ENCODE measurements at places on chromosomes 5 and 9. TPM values are rescaled to one million over a fixed set of nuclear protein-coding genes. Genes with fewer than 3 reads are reported as not detected.

DNA sequence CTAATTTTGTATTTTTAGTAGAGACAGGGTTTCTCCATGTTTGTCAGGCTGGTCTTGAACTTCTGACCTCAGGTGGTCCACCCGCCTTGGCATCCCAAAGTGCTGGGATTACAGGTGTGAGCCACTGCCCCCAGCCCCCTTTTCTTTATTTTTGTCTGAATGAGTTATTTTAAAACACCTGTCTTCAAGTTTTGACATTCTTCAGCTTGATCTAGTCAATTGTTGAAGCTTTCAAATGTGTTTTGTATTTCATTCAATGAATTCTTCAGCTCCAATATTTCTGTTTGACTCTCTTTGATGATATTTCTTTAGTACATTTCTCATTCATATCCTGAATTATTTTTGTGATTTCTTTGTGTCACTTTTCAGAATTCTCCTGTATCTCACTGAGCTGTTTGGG is 486.2 kb downstream of the DMAC1 start:
- no peak for DNase-seq

- no peak for DNase-seq
These were observed 1828.2 kb downstream of the MAT2B start for GRCh38 chr5:165333623-165334022.

PIP5K1B gene
- total RNA-seq = not detected

IFNA13 gene
- total RNA-seq = not detected

TEX48 gene
- total RNA-seq = not detected

- no peak for DNase-seq
These were observed 10.3 kb upstream of the RIOK2 start for GRCh38 chr5:97193355-97193688.

- no peak for DNase-seq
These were observed 135.0 kb upstream of the SMIM23 start for GRCh38 chr5:171650597-171650996.

IRX2 gene
- total RNA-seq = 16.7 TPM

HMCN2 gene
- 1.2 TPM for total RNA-seq

FOXI1 gene
- not detected for total RNA-seq

DNA sequence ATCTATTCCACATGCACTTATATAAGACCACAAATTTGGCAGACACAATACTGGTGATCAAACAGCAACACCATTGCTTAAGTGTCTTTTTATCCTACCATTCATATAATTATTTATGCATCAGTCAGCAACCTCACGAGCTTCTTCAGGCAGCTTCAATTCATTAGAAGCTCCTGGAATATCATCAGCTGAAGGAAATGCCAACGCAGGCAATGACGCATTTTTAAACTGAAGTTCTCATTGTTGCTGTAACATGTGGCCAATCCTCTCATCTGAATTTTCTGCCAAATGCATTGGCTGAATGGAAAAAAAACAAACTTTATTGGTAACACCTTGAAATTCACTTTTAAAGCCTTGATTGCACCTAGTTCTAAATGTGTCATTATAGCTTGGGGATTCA is 376.4 kb upstream of the RGMB start:
- no peak for DNase-seq

PHF24 gene
- total RNA-seq = not detected

GPR151 gene
- total RNA-seq = not detected

DNA sequence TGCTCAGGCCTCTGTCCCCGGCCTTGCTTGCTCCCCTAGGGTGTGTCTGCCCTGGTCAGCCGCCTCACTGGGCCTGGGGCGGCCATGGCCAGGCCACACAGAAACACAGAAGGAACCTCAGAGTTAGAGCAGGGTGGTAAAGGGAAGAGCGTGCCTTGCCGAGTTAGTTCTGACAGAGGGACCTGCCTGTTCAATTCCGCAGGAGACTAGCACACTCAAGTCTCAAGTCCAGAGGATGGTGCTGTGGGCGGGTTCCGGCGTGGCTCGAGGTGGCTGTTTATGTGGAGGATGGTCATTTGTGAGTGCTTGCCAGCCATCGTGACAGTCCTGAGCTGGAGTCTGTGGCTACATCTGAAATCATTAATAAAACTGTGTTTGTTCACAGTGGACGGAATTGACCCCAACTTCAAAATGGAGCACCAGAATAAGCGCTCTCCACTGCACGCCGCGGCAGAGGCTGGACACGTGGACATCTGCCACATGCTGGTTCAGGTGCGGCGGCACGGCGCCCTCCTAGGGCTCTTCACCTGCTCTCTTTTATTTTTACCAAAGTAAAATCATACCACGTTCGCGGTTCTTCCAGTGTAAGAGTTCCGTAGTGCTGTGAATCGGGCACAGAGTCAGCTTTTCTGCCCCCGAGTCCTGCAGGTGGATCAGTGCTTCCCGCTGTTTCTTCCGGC is 95.5 kb upstream of the CACNA1B start:
- no peak for DNase-seq

HTR4 gene
- not detected for total RNA-seq

PCBD2 gene
- 6.1 TPM for total RNA-seq

DNA sequence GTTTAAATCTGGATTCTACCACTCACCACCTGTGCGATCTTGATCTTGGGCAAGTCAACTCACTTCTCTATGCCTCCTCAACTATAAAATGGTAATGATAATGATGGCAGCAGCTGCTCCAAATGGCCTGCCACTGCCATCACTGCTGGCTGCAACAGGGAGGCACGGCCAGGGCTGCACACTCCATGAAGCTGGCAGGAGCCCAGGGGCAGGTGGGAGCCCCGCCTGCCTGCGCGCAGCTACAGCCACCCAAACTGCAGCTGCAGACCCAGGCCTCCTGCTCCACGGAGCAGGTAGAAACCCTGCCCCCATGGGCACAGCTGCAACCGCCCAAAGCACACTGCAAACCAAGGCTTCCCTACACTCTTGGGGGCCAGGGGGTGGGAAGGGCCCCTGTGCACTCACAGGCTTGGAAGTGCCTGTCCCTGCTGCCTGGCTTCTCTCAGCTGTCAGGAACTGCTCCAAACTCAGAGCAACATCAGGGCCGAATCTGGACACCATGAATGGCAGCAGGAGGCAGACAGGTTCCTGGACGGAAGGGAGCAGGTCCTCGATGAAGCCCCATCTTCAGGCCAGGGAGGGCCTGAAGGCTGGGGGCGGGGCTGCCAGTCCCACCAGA is 57.6 kb downstream of the PRELID2 start:
- no peak for DNase-seq

- DNase-seq = no peak
These were observed 70.5 kb downstream of the ADAMTSL1 start for GRCh38 chr9:18544456-18544855.

FOXD4 gene
- total RNA-seq = 0.24 TPM

DNA sequence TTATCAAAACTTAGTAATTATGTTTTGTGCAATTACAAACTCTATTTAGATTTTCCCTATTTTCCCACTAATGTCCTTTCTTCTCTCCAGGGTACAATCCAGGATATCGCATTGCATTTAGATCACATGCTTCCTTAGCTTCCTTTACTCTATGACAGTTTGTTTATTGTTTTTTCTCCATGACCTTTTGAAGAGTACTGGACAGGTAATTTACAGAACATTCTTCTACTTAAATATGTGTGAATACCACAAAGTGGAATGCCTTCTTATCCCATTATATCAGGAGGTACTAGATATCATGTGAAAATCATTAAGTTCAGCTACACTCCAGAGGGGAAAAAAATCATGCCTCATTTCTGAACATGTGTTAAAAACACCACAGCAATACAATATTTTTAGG is 776.6 kb upstream of the CDH9 start:
- no peak for DNase-seq

GRCh38 chr5:154740483-154740882 is 14.7 kb upstream of the LARP1 start:
- no peak for DNase-seq

ALDOB gene
- not detected for total RNA-seq

CCNJL gene
- total RNA-seq = 12.9 TPM

- DNase-seq = no peak
These were observed 5.6 kb upstream of the CYSTM1 start for GRCh38 chr5:140169410-140169809.

Data from SJSA1 (cell line).